ENCODE measurements at places on chromosomes 7 and 10.

- DNase-seq = no peak
Observed at GRCh38 chr7:74242122-74242443, 12.1 kb downstream of the RFC2 start.

DNA sequence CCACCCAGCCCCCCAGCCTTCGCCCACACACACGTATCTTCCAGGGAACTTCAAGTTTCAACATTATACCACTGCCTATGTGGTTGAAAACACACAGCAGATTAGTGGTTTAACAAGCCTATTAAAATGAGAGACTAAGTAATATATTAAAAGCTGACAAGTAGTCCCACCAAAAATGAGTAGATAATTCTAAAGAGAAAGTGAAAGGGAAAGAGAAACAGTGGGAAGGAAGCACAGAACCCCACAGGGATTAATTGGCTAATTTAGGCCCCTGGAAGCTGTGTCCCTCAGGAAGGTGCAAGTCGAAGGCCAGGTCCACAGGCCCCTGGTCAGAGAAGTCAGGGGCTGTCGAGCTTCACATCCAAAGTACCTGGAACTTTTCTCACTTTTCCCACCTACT, 210.5 kb upstream of the YAE1 start:
- no peak for DNase-seq

DNA sequence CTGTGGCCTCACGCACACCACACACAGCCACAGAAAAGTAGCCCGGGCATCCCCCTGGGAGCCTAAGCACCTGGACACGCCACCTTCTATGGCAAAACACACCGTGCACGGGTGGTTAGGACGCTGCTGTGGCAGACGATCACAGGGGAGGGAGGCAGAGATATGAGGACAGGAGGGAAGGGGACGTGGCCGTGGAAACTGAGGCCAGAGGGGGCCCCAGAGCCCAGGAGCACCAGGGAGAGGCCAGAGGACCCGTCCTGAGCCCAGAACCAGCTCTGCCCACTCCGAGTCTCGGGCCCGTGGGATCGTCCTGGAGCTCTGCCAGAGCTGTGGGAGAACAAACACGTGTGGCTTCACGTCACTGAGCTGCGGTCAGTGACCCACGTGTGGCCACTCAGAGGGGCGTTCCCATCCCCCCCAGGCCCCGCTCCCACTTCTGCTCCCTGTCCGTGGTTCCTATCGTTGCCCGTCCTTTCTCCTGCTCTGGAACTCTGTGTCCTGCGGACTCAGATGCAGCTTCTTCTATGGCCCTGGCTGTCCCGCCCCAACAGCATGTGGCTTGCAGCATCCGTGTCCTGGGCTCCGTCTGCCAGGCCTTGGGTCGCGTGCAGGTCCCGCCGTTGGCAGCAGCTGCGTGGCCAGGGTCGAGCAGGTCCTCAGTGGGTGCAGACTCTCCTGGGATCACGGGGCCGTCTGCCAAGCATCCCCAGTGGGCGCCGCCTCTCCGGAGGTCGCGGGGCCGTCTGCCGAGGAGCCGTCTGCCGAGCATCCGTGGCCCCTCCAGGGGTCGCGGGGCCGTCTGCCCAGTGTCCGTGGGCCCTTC, 31.0 kb downstream of the GET4 start:
- no peak for DNase-seq

DNA sequence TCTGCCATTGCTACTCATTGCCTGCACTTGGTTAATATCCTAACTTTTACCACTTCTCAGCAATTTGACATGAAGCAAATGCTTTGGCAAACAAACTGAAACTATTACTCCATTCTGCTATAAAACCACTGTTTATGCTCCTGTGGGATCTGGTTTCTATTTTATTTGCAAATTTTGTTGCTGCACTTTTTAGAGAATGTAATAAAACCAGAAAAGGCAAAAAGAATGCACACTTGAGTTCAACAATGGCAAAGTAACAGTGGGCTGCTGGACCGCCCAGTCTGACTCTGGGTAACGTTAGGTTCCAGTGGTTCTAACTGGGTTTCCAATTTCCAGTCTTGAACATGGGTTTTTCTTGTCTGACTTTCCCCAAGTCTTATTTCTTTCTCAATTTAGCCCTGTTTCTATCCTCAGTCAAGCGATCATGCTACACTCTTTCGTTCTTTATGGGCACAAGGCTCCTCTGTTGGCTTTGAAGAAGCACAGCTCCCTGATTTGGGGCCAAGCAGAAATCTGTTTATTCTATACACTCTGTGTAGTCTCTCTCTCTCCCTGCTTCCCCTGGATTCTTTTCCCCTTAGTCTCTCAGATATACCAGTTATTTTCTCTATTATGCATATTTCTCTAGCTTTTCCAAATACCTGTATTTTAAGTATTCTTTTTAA, 129.2 kb upstream of the FAM3C start:
- no peak for DNase-seq

GRCh38 chr7:84735677-84736076, 451.2 kb downstream of the SEMA3D start:
- DNase-seq = no peak

- DNase-seq = peak; percentile 12
Observed at GRCh38 chr10:122333037-122333436, 41.5 kb upstream of the PLEKHA1 start.

- DNase-seq = no peak
Observed at GRCh38 chr7:151342811-151343210, 1.2 kb downstream of the NUB1 start.

DNA sequence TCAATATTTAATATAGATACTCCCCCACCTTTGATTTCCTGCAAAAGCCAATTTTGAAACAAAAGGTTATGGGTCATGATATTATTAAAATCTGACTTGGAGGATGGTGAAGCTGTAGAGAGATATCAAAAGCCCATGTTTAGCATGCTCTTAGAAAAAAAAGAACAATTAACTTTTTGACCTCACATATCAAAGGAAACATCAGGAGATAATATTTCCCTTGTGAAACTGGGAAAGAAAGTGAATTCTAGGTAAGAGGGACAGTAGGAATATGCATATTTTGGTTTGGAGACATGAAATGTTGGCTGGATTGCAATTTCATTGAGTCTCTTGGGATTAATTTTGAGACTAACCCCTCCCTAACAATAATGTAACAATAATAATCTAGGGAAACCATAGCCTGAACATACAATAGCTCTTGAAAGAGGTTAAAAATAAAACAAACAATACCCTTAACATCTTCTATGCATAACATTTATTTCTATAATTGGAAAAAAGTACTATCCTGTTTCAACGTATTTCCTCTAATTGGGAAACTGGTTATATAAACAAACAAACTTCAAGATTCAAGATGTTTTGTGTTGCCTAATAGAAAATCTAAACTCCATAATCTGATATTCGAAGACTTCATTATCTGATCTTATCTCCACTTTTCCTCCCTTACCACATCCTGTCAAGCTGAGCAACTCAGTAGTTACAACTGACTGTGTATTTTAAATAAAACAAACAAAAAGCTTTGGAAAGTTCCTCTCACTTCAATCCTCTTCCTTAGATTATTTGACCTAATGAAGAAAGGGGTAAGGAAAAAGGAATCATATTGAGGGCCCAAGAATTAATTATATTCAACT, 14.8 kb downstream of the TMEM26 start:
- no peak for DNase-seq

DNA sequence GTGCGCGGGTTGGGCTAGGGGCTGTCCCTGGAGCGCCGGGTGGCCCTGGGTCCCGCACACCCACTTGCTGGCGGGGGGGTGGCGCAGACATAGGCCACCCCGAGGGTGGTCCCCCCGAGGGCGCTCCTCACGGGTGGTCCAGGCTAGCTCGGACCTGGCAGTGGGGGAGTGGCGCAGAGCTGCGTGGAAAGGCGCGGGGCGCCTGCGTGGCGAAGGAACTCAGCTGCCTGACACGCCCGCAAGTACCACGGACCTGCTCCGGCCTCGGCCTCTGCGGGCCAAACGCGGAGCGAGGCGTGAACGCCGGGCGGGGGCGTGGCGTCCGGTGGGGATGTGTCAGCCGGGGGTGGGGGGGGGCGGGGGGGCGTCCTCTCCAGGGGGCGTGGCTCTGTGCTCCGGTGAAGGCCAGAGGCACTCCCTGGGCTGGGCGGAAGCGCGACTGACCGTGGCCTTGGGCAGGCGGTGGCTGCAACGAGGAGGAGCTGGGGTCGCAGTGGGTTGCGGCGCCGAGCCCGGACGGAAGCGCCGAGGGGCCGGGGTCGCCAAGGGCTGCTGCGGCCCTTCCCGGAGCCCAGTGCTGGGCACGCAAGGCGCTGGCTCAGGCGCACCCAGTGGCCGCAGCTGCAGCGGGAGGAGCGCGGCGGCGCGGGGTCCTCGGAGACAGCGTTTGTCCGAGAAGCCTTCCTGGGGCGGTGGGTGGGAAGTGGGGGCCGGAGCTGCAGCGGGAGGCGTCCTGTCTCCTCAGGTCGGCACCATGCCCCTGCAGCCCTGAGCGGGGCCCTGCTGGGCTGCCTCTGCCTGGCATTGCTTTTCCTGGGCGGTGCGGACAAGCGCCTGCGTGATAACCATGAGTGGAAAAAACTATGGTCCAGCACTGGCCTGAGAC, 58.9 kb upstream of the NUPR2 start:
- DNase-seq = no peak

DNA sequence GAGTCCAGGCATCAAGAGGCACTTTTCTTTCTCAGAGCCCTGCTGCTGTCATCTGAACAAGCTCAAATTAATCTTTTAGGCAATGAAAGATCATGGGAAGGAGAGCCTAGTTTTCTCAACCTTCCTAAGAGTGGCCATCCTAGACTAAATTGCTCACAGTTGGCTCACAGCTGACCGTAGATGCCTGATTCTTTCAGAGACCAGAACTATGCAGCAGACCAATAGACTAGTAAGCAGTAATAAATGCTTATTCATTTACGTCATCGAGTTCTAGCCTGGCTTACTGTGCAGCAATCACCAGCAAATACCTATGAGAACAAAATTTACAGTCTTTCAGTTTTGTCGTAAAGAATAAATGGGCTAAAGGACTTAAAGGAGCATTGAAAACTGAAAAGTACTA, 602.9 kb upstream of the GHITM start:
- no peak for DNase-seq

- DNase-seq = no peak
Observed at GRCh38 chr10:127392351-127393235, 156.5 kb upstream of the NPS start.

DNA sequence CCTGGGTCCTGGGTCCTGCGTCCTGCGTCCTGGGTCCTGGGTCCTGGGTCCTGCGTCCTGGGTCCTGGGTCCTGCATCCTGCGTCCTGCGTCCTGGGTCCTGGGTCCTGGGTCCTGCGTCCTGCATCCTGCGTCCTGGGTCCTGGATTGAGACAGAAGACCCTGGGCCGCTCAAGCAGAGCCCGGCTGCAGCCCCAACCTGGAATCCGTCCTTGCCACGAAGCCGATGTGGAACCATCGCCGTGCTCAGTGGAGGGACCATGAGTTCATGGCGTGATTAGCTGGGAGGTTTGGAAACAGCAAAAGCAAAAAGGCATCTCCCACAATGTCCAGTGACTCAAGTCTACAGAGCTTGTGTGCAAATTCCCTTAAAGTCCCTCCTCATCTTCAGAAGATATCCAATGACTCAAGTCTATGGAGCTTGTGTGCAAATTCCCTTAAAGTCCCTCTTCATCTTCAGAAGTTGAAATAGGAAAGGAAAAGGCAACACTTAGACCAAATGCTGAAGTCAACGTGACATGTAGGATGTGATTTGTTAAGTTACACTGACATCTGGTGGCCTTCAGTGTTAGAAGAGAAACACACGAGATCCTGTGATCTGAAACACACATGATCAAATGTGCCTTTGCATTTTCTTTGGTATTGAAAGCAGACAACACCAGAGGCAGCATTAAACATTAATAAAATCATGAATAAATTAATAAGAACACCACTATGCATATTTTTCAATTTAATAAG, 179.9 kb downstream of the PTPRN2 start:
- DNase-seq = no peak

Measured in stimulated activated naive CD8-positive, alpha-beta T cell treated with anti-CD3 and anti-CD28 coated beads, Interleukin-15, Interleukin-2, amounts not matched to agents 100 U/mL and 50 U/mL, for 24 hours (primary cell).